ENCODE measurements at places on chromosomes 6 and 20. TPM values are rescaled to one million over a fixed set of nuclear protein-coding genes. Genes with fewer than 3 reads are reported as not detected.

Gene FRS3
- 6.8 TPM for polyA plus RNA-seq

Gene TMEM244
- not detected for polyA plus RNA-seq

Gene CCN6
- polyA plus RNA-seq: 3.1 TPM

Gene IPCEF1
- polyA plus RNA-seq: 8.4 TPM
